ENCODE measurements at places on chromosomes 16 and 17.

- DNase-seq, result no peak
These were observed 27.4 kb downstream of the TMEM11 start for GRCh38 chr17:21186399-21187187.

GRCh38 chr17:65576939-65577338 is 15.5 kb upstream of the AXIN2 start:
- no peak for DNase-seq

DNA sequence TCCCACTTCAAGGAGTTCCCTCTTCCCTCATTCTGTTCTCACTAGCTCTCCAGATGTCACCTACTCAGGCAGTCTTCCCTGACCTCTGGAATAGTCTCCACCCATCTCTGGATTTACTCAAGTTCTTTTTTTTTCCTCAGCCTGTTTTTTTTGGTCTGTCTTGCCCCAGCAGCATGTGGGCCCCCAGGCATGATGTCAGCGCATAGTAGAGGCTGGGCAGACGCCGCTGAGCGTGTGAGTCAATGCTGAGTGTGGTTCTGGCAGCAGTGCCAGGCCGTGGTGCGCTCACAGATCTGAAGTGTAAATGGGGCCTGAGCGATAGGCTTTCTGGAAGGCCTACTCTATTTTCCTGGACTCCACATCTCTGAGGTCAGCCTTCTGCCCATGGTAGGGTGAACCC is 2.7 kb upstream of the KCNJ18 start:
- peak; percentile 66 for DNase-seq

DNA sequence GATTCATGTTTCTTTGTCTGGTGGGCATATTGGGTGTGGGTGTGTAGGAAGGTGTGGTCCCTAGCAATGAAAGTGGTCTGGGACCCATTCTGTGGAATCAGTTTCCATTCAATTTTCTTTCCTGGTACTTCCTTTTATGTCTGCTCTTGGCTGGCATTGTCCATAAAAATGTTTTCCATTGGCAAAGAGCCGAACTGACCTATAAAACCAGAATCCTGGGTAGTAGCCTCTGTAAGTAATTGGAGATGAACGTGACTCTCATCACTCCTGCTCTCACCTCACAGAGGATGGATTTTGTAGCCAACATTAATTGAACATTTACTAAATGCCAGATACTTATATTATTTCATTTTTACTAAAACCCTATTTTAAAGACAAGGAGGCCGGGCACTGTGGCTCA is 66.5 kb upstream of the IRX3 start:
- DNase-seq, result no peak

DNA sequence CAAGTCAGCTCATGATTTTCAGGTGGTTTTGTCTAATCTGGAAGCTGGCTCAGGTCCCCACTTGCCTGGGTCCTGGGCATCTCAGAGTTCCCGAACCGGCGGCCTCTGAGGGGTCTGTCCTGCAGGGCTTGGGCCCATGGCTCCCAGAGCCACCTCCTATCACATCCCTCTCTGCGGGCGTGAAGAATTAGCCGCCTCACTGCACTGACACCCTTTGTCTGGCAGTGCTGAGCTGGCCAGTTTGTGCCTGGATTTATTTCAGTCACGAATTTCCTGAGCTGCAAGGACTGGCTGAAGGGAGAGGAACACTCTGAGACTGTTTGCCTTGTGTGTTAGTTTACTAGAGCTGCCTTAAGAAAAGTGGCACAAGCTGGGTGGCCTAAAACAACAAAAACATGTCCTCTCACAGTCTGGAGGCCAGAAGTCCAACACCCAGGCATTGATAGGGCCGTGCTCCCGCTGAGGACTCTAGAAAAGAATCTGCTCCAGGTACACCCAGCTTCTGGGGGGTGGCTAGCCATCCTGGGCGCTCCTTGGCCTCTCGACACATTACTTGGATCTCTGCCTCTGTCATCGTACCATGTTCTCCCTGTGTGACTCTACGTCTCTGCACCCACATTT is 217.5 kb upstream of the DYNLRB2 start:
- DNase-seq, result no peak

GRCh38 chr16:52002026-52002425 is 544.9 kb downstream of the TOX3 start:
- no peak for DNase-seq

- no peak for DNase-seq
These were observed 50.9 kb downstream of the JPH3 start for GRCh38 chr16:87653234-87653633.

DNA sequence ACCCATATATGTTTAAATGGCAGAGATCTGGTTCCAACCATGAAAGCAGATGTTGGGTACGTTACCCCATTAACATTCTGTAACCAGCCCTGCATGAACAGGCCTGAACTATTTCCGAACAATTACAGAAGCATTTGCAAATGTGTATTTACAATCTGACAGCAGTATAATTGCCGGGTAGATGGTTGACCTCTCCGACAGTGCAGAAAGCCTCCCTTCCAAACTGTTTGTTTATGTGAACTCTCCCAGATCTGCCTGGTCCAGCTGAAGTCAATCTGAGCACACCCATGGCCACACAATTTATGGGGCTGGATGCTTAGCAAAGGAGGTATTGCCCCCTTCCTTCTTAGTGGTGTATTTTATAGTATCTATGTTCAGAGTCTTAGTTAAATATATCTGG is 21.8 kb downstream of the NUDT7 start:
- no peak for DNase-seq

GRCh38 chr16:49466881-49467280 is 93.3 kb downstream of the C16orf78 start:
- no peak for DNase-seq

DNA sequence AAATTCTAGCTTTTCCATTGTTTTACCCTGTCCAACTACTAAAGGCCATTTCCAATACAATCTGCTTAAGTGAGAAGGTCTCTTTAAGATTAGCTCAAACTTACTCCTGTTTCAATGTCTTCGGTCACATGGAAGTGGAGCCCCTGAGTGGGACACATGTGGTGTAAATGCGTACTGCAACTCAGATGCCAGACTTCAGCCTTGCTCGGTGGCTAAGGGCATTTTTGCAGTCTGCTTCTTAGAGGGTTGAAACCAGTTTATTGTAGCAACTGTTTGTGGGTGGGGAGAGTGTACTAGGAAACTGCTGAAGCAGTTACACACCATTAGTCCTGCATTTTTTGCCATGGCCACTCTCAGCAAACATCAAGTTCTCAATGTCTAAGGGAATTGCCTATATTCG is 140.6 kb downstream of the PARN start:
- DNase-seq, result peak; percentile 30

- DNase-seq, result peak; percentile 74
These were observed at the start of gene ZNF48 for GRCh38 chr16:30395155-30395991. TSS of gene ZNF48 (plus strand) at chr16:30395420. CDS start at chr16:30395795, 375 bp downstream.

- DNase-seq, result no peak
These were observed 163.0 kb downstream of the ABCA8 start for GRCh38 chr17:68792042-68792685.

DNA sequence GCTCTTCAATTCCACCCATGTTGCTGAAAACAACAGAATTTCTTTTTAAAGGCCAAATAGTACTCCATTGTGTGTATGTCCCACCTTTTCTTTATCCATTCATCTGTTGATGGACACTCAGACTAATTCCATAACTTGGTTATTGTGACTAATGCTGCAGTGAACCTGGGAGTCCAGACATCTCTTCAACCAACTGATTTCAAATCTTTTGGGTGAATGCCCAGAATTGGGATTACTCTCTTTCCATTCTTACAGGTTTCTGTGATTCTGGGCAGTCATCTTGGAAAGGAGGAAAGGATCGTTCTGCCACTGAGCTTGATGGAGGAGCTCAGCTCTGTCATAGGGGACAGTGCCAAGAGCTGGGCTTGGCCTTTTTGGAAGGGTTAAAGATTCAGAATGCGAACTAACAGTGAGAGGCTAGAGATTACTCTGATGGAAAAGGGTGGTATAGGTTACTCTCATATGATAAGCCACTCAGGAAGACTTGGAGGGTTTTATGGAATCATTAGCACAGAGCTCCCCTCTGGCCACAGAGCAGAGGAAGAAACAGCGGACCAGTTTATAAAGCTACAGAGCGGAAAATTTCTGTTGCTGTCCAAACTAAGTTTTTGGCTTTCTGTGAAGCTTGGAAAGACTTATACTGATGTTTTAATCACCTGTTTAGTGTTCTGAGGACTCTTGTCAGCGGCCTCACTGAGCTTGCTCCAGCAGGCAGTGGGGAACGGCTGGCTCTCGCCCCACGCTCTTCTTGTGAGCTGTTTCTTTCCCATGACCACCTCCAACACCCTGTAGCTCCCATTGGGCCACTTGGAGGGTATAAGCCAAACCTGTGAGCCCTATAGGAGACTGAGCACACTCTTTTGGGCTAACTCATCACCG is 48.3 kb downstream of the HIC1 start:
- no peak for DNase-seq

GRCh38 chr16:17511340-17511739 is 40.6 kb upstream of the XYLT1 start:
- DNase-seq, result no peak

Data from kidney glomerular epithelial cell (primary cell).